Activated CD8-positive, alpha-beta memory T cell treated with anti-CD3 and anti-CD28 coated beads for 4 hours (primary cell): ENCODE measurements at places on chromosomes 4 and X.

- DNase-seq: no peak
Measured at GRCh38 chr4:98803251-98803650, 125.7 kb downstream of the EIF4E start.

DNA sequence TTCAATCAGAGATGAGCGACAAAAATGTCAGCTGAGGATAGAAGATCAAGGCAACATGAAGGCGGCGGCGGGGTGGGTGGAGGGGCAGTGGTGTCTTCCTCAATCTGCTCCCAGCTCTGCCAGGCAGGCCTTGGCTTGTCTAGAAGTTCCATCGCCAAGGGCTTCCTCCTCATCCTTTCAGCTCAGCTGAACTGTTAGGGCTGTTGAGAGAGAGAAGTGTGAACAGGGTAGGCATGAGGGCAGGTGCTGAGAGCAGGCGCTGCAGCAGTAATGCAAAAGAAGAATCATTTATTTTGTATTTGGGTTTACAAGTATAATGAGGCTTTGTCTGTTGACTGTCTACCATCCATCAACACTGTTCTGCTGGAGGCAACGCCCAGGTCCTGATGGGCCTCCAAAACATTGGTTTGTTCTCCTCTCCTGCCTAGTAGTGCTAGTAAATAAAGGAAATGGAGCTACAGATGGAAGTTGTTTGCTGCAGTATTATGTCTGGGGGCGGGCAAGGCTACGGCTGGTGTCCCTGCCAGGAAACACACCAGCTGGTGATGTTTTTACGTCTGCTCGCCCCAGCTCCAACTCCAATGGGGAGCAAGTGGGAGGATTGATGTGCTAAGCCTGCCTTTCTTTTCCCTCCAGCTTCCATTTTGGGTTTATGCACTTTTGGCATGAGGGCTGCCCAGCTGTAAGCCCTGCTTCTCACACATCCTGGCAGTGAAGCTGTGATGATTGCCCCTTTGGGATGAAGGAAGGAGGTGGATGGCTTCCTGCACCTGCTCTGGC, 139.4 kb upstream of the BOD1L1 start:
- DNase-seq: no peak

GRCh38 chrX:41381685-41382084, 47.7 kb downstream of the DDX3X start:
- DNase-seq: no peak

GRCh38 chr4:143260750-143261149, 75.9 kb upstream of the GAB1 start:
- DNase-seq: no peak
